GM12865 (cell line): ENCODE measurements at places on chromosomes 4 and X.

GRCh38 chr4:76585897-76586360 lies 150.9 kb downstream of the SHROOM3 start:
- DNase-seq: peak; percentile 84

DNA sequence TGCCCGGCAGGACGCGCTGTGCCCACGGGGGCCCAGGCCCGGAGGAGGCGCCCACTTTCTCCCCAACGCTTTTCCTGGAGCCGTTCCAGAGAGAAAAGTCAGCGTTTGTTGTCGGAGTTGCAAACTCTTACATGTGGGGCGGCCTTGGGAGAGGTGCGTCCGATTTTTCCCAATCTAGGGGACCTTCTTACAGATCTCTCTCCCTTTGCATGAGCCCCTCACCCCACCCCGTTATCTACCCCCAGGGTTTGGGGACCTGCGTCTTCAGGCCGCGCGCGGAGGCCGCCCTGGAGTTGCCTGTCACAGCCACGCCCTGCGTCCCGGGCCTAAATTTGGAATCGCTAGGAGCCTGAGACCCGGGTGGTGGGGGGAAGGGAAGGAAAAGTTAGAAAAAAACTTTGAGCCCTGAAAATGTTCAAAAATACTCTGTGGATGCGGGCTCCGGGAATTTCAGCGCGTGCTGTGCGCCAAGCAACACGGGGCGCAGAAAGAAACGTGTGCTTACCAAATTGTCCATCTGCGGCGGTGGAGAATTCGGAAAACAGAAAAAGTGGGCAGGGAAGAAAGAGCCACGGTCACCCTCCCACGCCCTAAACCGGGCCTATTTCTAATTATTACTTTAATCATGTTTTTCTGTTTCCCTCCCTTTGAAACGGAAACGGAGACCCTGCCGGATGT lies 587 bp downstream of the CD99 start:
- DNase-seq: no peak

DNA sequence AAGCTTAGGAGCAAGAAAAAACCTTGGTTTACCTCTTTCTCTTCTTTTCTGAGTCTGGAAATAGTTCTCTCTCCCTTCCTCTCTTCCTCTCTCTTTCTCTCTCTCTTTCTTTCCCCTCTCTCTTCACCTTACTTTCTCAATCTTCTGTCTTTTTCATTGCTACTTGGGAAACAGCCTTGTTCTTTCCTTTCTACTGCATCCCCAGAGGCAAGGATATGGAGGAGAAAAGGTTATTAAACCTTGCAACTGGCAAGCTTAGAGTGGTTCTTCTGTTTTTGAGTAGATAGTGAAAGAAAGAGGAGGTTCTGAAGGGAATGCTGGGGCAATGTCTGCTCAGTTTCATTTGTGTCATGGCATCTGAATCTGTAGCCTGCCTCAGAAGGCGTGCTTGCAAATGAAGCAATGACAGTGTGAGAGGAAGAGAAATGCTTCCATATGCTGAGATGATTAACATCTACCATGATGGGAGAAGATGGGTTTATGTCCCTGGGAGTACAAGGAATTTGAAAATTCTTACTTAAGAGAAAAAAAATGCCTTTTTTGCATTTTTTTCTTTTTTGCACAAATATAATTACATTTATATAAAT lies 190.6 kb downstream of the CEP135 start:
- no peak for DNase-seq

DNA sequence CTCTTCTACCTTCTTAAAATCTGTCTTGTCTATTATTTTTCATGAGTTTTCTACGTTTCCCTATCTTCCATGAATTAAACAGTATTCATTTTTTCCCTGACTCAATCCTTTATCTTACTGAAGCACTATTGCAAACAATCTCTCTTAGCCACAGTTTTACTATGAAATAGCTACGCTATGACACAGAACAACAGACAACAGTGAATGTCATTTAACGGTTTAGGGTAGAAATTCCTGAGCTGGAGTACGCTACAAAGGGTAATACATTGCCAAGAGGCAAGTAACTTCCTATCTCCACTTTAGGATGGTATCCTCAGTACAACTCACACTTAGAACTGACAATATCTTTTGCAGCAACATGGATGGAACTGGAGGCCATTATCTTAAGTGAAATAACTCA lies 552.6 kb downstream of the INPP4B start:
- no peak for DNase-seq
